ENCODE measurements at places on chromosomes 11 and 22.

DNA sequence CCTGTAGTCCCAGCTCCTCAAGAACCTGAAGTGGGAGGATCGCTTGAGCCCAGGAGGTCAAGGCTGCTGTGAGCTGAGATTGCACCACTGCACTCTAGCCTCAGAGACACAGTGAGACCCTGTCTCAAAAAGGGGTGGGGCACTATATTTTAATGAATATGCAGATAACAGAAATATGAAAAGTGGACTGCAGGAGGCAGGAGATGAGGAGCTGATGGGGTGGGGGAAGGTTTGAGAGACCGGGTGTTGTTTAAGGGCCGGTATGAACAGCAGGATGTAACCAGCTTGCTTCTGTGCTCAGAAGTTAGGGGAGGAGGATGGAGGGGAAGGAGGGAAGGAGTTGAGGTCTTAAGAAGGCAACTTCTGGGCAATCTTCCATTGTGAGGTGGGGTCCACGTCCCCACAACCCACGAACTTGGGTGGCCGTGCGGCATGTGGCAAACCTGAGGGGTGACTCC, 1.3 kb upstream of the B4GALNT4 start:
- DNase-seq: no peak

GRCh38 chr22:23898006-23898974, 4.1 kb downstream of the MIF start:
- DNase-seq: no peak

- no peak for DNase-seq
Observed at GRCh38 chr11:122983438-122984185, 2.0 kb upstream of the BSX start.

DNA sequence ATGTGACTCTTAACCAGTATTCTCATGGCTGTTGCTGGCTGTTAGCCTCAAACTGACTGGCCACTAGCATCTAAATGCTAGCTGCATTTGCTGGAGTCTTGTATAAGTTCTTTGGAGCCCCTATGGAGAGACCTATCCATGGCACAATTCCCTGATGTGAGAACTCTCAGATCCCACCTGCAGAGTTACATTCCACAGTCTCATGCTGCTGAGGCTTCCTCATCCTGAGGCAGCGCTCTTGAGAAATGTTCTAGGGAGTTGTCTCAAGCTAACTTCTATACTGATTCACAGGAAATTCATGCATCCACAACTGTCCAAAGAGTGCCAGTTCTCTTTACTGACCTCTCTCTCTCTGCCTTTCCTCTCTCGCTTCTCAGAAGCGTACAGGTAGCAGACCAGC, 218.0 kb upstream of the PITPNB start:
- DNase-seq: no peak

GRCh38 chr11:69832561-69833413, 13.6 kb upstream of the FGF3 start:
- no peak for DNase-seq

DNA sequence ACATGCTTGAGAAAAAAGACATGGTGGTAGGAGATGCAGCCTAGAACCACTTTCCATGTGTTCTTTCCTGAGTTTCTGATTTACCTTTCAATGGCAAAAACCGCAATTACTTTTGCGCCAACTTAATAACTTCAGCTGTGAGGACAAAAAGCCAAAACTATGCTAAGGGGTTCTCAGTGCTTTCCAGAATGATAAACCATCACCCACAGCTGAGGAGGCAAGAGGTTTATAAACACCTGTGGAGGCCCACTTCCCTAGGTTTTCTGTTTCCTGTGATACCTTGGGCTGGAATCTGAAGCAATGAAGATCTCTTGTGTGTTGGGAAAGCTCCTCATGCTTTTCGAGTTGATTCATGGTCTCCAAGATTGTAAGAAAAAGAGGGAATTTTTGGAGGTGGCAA, at the start of gene OOSP4A:
OOSP4A (plus strand) TSS at position 301 of the 400 bp plus-strand sequence; CDS start at position 301, 0 bp downstream.
- no peak for DNase-seq

DNA sequence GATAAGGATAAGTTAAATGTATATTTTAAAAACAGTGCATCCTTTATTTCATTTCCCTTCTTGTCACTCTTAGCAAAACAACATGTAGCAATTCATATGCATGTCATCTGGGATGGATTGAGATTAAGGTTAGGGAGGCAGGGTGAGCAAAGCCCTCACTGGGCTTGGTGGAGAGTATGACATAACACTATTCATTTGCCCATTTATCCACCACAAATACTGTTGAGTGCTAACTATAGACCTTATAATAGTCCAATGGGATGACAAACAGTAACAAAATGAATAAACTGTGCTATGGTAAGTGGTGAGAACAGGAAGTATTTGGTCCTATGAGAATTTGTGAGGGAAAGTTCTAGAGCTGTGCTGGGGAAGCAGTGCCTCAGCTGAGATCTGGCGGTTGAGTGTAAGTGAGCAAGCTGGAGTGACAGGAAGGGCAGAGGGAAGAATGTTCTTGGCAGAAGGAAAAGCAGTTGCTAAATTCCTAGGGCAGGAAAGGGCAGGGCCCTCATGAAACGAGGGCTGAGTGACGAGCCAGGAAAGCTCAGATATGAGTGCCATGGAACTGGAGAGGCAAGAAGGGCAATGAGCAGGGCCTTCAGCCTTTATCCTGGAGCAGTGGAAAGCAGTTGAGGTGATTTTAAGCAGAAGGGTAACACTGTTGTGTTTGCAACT, 6.7 kb downstream of the HSD17B12 start:
- DNase-seq: no peak

- DNase-seq: no peak
Observed at GRCh38 chr11:66313321-66314185, 3.3 kb downstream of the CD248 start.

- no peak for DNase-seq
Observed at GRCh38 chr11:75800728-75801361, 14.2 kb upstream of the UVRAG start.

GRCh38 chr11:113242767-113243397, 71.5 kb upstream of the TTC12 start:
- DNase-seq: no peak

DNA sequence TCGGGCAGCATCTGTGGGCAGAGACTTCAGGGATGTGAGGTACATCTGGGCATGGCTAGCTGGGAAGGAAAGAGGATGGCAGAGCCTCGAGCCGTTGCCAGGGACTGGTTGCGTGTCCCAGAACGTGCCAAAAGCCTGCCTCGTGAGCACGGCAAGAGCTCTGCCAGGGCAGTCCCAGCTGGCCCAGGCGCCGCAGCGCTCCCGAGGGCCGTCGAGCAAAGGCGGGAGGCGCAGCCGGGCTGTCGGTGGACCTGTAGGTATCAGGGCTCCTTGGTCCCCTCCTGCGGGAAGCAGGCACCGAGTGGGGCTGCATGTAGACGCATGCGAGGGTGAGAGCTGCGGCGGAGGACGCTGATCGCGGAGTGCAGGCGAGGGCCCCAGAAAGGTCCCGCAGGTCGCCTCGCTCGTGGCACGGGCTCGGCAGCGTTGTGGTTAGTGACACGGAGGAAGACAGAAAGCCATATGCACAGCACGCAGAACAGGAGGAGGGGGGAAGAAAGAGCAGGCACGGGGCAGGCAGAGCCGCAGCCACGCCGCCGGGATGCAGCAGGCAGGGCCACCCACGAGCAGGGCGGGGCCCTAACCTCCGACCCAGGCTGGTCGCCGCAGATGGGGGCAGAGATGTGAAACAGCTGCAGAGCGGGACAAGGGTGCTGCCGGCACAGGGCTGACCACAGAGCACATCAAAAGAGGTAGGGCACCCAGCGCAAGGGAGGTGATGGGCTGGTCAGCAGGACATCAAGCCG, 18.0 kb downstream of the LSP1 start:
- no peak for DNase-seq

DNA sequence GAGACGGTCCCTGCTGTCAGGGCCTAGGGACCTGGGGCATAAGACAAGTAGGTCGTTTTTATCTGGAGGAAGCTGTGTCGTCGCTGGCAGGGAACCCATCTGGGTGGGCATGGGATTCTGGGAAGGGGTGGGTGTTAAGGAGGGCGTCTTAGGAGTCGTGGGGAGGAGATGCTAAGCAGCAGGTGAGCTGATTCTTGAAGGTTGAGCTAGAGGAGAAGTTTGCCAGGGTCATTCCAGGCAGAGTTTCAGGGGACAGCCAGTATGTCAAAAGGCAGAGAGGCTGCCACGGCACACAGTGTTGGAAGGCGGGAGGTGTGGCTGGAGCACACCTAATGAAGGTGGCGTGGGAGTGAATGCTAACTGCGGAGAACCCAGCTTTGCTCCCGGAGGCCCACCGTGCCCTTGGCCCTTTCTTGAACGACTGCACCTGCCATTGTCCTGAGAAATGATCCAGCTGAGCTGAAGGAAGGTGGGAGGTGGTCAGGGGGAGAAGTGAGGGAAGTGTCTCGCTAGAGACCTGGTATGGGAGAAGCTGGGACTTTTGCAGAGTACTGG, 1.3 kb downstream of the FAM118A start:
- DNase-seq: no peak

- no peak for DNase-seq
Observed at GRCh38 chr11:116519499-116519898, 253.3 kb downstream of the BUD13 start.

GRCh38 chr11:86978756-86979608, 23.8 kb upstream of the FZD4 start:
- no peak for DNase-seq

- no peak for DNase-seq
Observed at GRCh38 chr11:1402355-1403077, 12.8 kb downstream of the BRSK2 start.

- DNase-seq: no peak
Observed at GRCh38 chr11:112167145-112167544, at the start of gene TEX12. Gene TEX12 (plus strand): TSS chr11:112167372. CDS start chr11:112169269, 1,897 bp downstream.

- DNase-seq: peak; percentile 7
Observed at GRCh38 chr11:120185706-120186455, 25.0 kb upstream of the OAF start.

DNA sequence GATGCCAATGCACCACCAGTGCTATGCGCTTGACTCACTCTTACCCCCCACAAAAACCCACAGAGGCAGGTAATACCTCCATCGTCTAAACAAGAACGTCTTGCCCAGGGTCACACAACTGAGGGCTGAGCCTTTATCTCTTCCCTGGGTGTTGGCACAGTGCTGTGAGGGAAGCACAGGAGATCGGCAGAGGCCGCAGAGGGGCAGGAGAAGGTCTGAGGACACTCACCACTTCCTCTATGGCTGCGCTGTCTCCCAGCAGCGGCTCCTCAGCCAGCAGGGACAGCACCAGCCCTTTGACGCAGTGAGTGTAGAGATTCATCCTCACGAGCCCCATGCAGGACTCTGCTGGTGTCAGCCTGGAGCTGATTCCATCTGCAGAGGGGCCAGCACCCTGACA, 19.9 kb downstream of the HPS4 start:
- DNase-seq: no peak
